ENCODE measurements at places on chromosomes 1 and 21.

- no peak for DNase-seq
Observed at GRCh38 chr1:109849655-109850054, 61.0 kb upstream of the CSF1 start.

DNA sequence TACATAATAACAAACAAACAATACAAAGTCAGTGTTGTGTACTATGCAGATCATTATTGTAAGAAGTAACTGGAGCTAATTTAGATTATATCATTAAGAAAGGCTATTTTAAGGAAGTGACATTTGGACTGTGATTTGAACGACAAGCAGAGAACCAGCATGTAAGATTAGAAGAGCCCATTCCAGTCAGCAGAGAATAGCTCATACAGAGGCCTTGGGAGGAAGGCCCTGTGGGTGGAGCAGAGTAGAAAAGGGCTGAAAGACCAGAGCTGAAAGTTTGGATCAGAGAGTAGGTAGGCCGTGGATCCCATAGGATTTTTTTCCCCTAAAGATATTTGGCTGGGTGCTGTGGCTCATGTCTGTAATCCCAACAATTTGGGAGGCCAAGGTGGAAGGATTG lies 190.1 kb downstream of the OMA1 start:
- DNase-seq = no peak

DNA sequence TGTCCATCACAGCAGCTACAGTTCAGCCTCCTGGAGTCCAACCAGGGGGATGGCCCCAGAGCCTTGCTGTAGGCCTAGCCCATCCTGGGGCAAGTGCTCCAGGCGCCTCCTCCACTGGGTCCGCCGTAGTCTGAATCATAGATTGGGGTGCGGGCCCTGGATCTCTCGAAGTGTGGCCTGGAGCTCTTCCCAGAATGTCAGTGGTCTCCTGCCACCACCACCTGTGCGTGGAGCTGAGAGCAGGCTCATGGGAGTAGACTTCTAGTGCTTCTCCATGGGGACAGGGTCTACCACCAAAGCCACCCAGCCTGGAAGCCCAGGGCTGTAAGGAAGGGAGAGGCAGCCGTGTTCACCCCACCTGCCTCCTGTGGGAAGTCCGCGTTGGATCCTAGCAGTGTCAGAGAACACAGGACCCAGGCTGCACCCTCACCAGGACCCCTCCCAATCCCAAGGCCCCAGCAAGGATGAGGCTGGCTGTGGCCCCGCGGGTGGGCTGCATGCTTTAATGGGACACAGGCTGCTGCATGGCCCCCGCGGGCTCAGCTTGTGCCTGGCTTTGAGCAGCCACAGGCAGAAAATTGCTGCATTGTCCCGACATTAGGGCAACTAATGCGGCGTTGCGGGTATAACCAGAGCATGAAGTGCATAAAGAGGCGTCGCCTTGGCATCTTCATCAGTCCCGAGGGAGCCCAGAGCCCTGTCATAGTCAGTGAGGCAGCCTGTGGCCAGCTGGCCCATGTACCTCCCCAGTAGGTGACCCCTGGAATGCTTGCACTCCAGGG lies 735 bp upstream of the HES3 start:
- no peak for DNase-seq

GRCh38 chr1:167746013-167746672 lies 24.4 kb downstream of the MPZL1 start:
- DNase-seq = no peak

DNA sequence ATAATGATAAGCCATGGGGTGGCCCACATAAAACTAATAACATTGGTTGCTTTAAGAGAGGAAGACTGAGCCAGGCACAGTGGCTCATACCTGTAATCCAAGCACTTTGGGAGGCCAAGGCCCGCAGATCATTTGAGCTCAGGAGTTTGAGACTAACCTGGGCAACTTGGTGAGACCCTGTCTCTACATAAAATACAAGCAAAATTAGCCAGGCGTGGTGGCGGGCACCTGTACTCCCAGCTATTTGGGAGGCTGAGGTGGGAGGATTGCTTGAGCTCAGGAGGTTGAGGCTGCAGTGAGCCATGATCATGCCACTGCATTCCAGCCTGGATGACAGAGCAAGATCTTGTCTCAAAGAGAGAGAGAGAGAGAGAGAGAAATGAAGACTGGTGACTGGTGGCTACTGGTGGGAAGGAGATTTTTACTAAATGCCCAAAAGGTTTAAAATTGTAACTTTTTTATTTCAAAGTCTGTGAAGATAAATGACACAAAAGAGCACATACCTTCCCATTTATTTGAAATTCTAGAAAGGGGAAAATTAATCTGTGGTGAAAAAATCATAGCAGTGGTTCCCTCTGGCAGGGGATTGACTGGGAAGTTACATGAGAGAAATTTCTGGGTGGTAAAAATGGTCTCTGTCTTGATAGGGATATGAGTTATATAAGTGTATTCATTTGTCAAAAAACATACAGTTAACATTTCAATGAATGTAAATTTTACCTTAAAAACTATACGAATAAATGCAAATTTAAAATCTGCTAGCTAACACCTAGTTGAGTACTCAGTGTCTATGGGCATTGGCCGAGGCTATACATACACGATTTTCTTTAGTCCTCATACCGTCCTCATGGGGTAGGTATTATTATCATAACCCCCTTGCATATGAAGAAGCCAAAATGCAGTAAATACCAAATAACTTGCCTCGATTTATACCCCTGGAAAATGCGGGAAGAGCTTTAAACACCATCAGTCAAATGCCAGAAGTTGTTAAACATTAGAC lies 2.2 kb upstream of the NBPF1 start:
- no peak for DNase-seq

- DNase-seq = no peak
Observed at GRCh38 chr1:99705385-99705784, 59.5 kb downstream of the PALMD start.

DNA sequence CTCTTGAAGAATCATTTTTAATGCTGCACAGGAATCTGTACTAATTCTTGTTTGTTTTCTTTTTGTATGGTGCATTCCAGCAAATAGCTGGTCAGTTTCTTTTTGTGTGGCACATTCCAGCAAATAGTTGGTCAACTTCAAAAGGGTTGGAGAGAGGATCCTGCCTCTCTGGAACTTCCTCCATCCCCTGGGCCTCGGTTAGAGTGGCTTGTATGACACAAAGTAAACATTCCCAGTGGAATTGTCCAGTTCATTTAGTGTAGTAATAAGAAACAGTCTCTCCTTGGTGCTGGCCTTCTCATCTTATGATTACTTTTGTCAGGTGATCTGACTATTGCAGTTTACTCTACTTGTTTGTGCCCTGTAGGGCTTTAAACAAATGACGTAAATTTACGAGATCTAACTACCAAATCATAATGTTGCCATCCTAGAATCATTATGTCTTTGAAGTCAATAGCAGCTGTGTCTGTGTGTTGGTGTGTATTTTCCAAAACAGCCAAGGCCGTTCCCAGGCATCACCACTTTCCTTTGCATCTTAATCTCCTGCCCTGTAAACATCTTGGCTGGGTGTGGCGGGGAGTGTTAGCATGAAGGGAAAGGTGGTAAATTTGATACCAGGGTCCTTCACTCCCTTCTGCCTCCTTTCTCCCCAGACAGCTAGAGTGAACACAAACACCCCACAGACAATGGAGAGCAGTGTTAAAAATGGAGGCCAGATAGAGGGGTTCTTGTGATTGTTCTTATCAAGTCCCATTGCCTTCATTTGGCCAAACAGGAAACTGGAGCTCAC lies 77.9 kb downstream of the CDC7 start:
- no peak for DNase-seq

- DNase-seq = no peak
Observed at GRCh38 chr1:93746021-93746812, 64.6 kb upstream of the BCAR3 start.

DNA sequence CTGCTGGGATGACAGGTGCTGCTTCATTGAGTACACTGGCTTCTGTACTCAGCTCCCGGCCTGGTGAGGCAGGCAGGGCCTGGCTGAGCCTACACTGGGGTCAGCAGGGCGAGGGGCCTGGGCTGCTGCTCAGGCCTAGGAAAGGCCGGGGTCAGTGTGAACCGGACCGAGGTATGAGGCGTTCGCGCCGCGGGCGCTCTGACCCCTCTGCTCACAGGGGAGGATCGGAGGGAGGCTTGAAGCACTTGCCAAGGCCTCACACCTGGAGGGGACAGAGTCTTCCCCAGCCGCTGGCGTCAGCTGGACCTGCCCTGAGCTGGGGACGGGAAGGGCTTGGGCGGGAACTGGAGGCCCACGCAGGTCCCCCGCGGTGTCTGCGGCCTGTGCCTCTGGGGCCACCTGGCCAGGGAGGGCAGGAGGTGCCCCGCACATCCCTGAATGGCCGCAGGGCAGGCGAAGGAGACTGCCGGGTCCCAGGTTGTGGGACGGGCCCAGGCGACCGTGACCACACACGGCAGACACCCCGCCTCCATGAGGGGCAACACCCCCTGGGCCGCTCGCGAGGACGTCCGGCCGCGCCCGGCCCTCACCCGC lies 466 bp downstream of the PEX10 start:
- no peak for DNase-seq

DNA sequence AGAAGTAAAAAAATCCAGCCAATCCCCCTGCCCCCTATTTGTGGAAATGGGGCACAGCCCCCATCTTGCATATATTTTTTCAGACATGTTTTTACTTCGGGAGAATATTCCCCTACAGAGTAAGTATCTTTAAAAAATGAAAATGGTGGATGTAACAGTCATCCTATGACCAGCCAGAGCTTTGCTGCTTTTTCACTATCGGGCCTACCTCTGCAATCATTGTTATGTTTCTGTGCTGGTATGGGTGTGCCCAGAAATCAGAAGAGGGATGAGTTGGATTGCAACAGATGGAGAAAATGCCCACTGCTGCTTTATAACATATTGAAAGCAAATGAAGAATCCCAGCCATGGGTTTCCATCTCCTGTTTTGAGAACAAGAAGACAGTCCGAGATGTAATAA lies 2.9 kb downstream of the CD247 start:
- no peak for DNase-seq

DNA sequence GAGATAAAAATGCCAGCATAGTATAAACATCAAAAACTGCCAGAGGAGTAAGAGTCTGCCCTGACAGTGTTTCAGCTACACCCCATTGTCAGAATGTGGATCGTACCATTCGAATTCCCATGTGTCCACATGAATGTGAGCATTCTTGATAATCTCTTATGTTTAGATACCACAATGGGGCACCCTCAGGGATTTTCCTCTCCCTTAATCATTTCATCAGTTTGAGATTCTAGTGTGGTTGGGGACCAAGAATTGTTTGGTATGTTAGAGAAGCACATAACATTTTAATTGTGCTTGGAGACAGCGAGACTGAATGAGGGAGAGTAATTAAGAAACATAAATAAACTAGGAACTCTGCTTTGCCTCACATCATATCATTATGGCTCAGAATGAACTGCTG lies 120.2 kb downstream of the ZC3H11B start:
- DNase-seq = no peak

DNA sequence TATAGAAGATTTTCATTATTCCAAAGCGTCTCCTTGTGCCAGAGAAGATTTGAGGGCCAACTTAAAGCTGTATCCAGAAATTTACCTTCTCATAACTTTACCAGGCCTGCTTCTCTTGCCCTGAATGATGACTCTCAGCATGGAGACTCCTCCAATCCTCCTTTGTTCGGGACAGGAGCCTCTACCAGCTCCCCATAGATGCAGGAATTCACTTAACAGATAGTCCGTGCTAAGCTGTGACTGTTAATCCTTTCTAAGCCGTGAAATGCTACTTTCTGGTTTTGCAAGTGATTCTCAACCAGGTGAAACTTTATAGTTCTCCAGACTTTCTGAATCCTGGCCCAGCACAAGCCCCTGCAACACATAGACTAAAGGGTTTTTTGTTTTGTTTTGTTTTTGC lies 31.8 kb upstream of the KCND3 start:
- DNase-seq = no peak

GRCh38 chr1:98398649-98399048 lies 262.9 kb upstream of the SNX7 start:
- DNase-seq = no peak

- DNase-seq = no peak
Observed at GRCh38 chr21:28118570-28118969, 874.1 kb downstream of the LTN1 start.

- no peak for DNase-seq
Observed at GRCh38 chr1:77370583-77371306, 88.9 kb downstream of the AK5 start.

DNA sequence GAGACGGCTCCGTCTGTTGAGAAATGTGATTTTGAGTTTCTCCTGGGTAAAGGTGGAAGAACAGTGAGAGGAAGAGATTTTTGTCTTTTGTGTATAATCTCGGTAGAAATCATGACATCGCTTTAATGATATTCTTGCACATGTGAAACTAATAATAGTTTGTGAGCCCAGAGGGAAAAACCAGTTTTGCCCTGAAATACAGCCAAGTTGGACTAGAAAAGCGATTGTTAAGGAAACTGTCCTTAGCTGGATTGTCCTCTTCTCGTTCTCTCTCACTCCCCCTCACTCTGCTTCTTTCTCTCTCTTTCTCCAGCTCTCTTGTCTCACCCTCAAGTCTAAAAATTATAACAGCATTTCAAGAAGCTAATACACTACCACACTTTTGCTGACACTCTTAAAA lies 17.1 kb downstream of the KCNJ6 start:
- no peak for DNase-seq

DNA sequence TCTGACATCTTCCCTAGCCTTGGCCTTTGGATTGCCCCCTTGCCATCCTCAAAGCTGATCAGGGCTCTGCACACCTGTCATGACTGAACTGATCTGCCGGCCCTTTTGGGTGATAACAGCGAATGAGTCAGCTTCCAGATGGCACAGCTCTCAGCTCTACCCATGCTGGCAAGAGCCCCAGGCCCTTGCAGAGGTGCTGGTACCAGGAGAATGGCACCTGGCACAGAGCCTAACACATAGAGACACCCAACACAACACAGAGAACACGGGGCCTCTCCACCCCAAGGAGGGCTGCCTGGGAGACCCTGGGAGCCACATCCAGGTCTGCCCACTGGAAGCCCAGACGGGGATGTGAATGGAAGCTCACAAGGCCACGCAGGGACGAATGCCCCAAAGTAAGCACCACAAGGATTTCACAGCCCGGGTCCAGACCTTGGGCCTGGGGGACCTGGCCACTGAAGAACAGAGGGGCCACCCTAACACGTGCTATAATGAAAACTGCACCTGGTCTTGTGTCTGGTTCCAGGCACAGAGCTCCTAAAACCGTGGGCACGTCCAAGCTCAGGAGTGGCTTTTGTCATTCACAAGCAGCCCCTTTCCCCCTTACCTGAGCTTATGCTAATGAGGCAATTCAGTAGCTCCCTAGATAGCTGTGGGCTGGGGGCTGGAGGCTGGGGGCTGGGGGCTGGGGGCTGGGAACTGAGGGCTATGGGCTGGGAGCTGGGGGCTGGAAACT lies 160.5 kb downstream of the NPHP4 start:
- DNase-seq = no peak

All from stimulated activated CD8-positive, alpha-beta memory T cell treated with anti-CD3 and anti-CD28 coated beads, Interleukin-2, amount 100 ng/mL, for 1 hour (primary cell).